ENCODE measurements at places on chromosomes 2 and 18. TPM values are rescaled to one million over a fixed set of nuclear protein-coding genes. Genes with fewer than 3 reads are reported as not detected.
A peak's percentile ranks its signal among the peaks of the same experiment; 100 is the strongest.

DNA sequence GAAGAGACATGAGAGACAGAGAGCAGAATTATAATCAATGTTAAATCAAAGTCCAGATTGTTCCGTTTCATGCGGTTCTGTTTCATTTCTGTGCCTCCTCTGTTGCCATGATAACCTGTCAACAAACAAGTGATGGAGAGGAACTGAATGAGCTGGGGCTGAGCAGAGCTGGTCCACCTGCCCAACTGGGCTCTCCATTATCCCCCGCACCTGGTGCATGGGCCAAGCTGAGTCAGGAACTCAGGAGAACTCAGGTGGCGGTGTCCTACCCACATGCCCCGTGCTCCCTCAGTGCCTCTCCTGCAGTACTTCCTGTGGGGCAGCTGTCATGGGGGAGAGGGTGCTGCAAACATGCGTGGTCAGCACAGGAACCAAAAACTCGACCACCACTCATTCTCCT is 178.8 kb downstream of the TTC32 start:
- H3K27me3 ChIP-seq: peaks cover 12% of the 10 kb centered on the region
- no peaks in the 10 kb centered on the region for H3K36me3 ChIP-seq
- H3K4me3 ChIP-seq: no peak overlapping the region
- no peak for DNase-seq
- H3K4me1 ChIP-seq: no peaks in the 10 kb centered on the region

DNA sequence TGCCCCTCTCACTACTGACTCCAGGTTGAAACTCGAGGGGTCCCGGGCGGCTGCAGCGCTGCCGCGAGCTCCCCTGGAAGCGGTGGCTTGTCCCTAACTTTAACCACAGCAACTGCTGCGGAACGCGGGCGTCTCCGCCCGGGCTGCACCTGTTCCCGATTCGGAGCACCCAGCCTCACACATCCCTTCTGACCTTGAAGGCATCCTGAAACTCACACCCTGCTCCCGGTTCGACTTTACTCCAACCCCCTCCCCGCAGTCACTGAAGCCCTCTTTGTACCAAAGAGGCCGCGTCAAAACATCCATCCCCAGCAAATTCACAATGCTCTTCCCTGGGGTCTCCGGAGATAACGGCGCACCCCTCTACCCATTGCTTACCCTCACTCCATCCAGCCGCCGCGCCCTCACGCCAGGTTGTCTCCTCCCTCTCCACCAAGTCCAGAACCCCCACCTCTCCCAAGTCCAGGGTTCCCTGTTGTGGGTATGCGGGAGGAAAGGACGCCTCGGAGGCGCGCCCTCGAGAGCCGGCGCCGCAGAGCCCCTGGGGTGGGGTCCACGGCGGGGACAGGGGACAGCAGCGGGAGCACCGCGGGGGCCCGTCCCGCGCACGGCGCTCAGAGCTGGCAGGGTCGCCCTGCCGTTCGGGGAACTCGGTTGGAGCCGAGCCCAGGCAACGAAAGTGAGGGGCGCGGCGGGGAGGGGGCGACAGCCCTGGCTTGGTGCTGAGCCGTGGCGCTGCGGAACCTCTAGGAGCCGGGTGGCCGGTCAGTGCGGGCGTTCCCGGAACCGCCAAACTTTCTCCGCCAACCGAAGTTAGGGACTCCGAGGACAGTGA is 934 bp downstream of the MYO5B start:
- no peaks in the 10 kb centered on the region for H3K4me1 ChIP-seq
- H3K4me3 ChIP-seq: no peak overlapping the region
- H3K36me3 ChIP-seq: no peaks in the 10 kb centered on the region
- H3K27me3 ChIP-seq: no peaks in the 10 kb centered on the region
- DNase-seq: no peak

DNA sequence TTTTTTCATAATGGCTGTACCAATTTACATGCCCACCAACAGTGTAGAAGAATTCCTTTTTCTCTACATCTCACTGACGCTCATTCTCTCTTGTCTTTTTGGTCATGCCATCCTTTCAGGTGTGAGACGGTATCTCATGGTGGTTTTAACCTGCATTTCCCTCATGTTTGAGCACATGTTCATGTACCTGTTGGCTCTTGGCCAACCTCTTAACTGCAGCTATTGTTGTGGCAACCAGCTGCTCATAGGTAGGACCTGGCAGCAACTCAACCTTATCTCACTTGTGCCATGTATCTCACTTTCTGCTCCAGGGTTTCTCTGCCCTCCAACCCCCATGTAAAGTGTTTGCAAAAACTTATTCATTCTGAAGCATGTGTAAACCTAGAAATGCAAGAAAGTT is 167.5 kb downstream of the UPP2 start:
- no peak overlapping the region for H3K27ac ChIP-seq
- H3K36me3 ChIP-seq: no peaks in the 10 kb centered on the region
- H3K4me3 ChIP-seq: no peak overlapping the region

GRCh38 chr2:47036489-47036769 is 118.7 kb downstream of the STPG4 start:
- no peak overlapping the region for H3K4me3 ChIP-seq
- DNase-seq: no peak
- no peaks in the 10 kb centered on the region for H3K36me3 ChIP-seq

- no peaks in the 10 kb centered on the region for H3K36me3 ChIP-seq
- DNase-seq: no peak
- H3K27me3 ChIP-seq: peaks cover 42% of the 10 kb centered on the region
- no peak overlapping the region for H3K27ac ChIP-seq
- H3K4me1 ChIP-seq: no peaks in the 10 kb centered on the region
These were observed 74.4 kb downstream of the CAPN13 start for GRCh38 chr2:30732876-30733275.

DNA sequence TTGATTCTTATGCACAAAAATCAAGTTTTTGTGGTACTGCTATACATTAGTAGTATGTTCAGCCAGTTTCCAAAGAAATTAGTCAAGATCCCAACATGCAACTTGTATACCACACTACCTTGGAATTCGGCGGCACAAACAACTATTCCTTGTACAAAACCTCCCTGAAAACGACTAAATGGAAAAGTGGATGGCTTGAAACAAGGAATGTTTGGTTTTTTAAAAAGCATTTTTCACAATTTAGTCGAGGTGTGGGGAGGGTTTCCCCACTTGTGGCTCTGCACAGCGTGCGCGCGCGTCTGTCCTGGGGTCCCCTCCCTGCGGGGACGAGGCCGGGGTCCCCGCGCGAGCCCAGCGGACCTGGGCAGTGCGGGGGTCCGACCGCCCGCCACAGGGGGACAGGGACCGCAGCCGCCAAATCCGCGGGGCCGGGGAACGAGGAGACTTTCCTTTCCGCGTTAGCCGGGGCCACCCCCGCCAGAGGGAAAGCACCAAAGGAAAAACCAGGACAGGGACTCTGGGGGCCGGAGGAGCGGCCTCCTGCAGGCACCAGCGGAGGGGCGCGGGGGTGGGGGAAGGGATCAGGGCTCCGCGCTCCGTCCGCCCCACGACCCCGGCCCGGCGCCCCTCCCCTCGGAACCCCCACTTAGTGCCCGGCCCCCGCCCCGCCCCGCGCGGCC is 534 bp upstream of the SOCS6 start:
- DNase-seq: peak; percentile 38
- H3K4me1 ChIP-seq: no peaks in the 10 kb centered on the region
- peak overlapping the region; percentile 88 for H3K4me3 ChIP-seq
- H3K36me3 ChIP-seq: no peaks in the 10 kb centered on the region

- H3K27me3 ChIP-seq: no peaks in the 10 kb centered on the region
- H3K27ac ChIP-seq: no peak overlapping the region
- no peaks in the 10 kb centered on the region for H3K36me3 ChIP-seq
- H3K4me3 ChIP-seq: no peak overlapping the region
These were observed 13.1 kb downstream of the CCDC68 start for GRCh38 chr18:54946149-54946581.

DNA sequence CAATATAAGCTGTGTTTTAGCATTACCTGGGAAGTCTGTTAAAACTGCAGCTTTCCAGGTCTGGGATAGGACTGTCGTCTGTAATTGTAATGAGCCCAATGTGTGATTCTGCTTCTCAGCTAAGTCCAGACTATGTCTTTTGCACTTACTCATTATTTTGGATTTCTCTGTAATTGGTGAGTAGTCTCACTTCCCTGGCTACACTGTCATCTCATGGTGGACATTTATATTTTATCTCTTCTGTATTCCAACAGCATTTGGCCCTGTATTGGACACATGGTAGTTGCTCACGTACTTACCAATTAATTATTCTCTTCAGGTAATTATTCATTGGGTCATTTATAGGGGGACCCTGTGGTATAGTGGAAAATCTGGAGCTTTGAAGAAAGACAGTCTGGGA is 28.0 kb downstream of the LHCGR start:
- no peak overlapping the region for H3K27ac ChIP-seq
- no peak overlapping the region for H3K4me3 ChIP-seq
- no peaks in the 10 kb centered on the region for H3K27me3 ChIP-seq
- H3K4me1 ChIP-seq: no peaks in the 10 kb centered on the region
- peak; percentile 18 for DNase-seq

DNA sequence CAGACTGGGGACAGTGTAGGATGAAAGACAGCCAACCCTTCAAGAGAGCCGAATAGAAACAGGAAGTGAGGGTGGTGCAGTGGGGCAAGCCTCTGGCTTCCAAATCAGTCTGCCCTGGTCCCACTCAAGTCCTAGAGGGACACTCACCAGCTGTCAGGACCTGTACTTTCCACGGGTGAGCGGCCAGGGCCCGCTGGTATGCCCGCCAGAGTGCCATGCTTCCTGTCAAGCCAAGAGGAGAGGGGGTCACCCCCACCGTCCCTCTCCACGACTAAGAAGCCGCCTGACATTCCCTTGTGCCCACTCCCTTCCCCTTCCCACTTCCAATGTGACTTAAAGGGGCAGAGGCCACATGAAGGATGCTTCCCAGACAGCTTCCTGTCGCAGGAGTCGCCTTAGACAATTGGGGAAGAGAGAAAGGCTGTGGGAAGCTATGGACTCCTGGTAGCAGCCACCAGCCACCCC is 564 bp downstream of the MPV17 start:
- DNase-seq: no peak
- H3K27me3 ChIP-seq: no peaks in the 10 kb centered on the region
- peaks cover 19% of the 10 kb centered on the region for H3K4me1 ChIP-seq
- H3K36me3 ChIP-seq: peaks cover 15% of the 10 kb centered on the region

DNA sequence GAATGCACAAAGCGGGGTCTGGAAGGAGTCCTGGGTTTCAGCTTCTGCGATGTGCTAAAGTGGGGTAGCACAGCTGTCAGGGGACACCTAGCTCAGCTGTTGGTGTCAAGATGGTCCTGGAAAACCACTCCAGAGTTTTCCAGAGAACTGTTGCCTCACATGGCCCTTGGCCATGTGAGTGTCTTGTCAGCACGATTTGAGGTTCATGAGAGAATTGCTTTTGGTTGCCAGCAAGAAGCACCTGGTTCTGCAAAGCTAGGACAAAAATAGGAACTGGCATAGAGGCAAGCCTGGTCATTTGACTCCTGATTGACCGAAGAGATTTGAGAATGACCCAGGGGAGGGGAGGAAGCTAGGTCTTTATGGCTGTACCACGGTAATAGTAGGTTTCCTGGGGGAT is 50.4 kb upstream of the CTLA4 start:
- H3K4me3 ChIP-seq: no peak overlapping the region
- no peaks in the 10 kb centered on the region for H3K36me3 ChIP-seq
- peaks cover 12% of the 10 kb centered on the region for H3K4me1 ChIP-seq
- DNase-seq: no peak
- H3K27ac ChIP-seq: no peak overlapping the region

DNA sequence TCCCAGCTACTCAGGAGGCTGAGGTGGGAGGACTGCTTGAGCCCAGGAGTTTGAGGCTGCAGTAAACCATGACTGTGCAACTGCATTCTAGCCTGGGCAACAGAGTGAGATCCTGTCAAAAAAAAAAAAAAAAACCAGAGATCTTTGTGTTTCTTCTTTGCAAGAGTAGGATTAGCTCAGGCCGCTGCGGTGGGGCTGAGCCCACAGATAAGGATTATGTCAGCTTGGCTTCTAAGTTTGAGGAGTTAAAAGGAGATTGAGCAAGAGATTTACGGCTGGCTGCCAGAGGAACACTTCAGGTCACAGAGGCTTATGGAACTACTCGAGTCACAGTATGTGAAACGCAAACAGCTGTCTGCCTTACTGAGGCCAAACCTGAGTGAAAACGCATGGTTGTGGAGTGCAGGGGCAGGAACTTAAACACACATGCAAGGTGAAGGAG is 146.7 kb upstream of the L3MBTL4 start:
- no peaks in the 10 kb centered on the region for H3K36me3 ChIP-seq
- no peaks in the 10 kb centered on the region for H3K27me3 ChIP-seq
- H3K27ac ChIP-seq: no peak overlapping the region
- DNase-seq: peak; percentile 58
- H3K4me1 ChIP-seq: no peaks in the 10 kb centered on the region

GRCh38 chr2:20985062-20985461 is 58.8 kb downstream of the APOB start:
- H3K27me3 ChIP-seq: peaks cover 20% of the 10 kb centered on the region
- H3K4me3 ChIP-seq: no peak overlapping the region
- no peak for DNase-seq
- H3K27ac ChIP-seq: no peak overlapping the region

- H3K4me3 ChIP-seq: no peak overlapping the region
- no peak for DNase-seq
- H3K36me3 ChIP-seq: no peaks in the 10 kb centered on the region
These were observed 30.2 kb upstream of the RHOB start for GRCh38 chr2:20416723-20417122.

DNA sequence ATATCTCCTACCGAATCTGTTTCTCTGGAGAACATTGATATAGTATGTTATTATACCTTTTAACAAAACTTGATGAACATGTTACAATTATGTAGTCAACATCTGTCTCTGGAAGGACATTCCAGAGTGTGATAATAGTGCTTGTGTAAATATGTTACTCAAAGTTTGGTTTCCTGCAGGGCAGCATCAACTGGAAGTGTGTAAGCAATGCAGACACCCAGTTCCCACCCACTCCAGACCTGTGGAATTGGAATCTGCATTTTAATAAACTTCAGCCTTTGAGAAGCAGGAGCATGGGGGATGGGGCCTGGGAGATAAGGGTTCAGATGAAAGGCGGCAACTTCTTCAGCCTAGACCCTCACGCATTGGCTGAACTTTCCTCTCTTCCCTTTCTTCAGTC is 398.9 kb downstream of the RND3 start:
- H3K36me3 ChIP-seq: no peaks in the 10 kb centered on the region
- H3K27me3 ChIP-seq: no peaks in the 10 kb centered on the region
- no peak for DNase-seq
- H3K27ac ChIP-seq: no peak overlapping the region

CXCR1 gene
- total RNA-seq: not detected

RAD51AP2 gene
- total RNA-seq: not detected

STK11IP gene
- 11.0 TPM for total RNA-seq

PJVK gene
- 1.3 TPM for total RNA-seq

FEV gene
- not detected for total RNA-seq

SERPINB5 gene
- not detected for total RNA-seq

SPC25 gene
- total RNA-seq: 55.2 TPM

PID1 gene
- total RNA-seq: 6.6 TPM

Measured in SJCRH30 (cell line).